ENCODE measurements at places on chromosomes 2 and 18.

- no peak for DNase-seq
Observed at GRCh38 chr2:46042207-46042637, 255.0 kb upstream of the EPAS1 start.

GRCh38 chr2:152278526-152278925, 56.4 kb upstream of the FMNL2 start:
- no peak for DNase-seq

- DNase-seq: no peak
Observed at GRCh38 chr2:108399479-108399878, 21.7 kb downstream of the SULT1C4 start.

- no peak for DNase-seq
Observed at GRCh38 chr2:96247896-96248295, 17.9 kb downstream of the TMEM127 start.

DNA sequence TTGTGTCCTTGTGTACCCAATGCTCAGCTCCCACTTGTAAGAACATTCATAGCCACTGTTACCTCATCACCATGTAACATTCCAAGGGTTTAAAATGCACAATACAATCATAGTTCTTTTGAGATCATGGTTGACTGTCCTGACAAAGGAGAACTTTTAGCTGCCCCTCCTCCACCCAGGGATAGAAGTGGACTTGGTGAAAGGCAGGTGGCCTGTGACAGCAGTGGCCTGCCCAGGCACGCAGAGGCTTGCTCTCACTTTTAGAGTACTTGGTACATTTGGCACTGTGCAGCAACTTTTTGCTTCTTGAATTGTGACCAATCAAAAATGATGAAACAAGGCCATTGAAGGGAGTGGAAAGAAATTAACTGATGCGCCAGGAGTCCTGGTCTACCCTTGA, 108.7 kb downstream of the ANKRD44 start:
- no peak for DNase-seq

DNA sequence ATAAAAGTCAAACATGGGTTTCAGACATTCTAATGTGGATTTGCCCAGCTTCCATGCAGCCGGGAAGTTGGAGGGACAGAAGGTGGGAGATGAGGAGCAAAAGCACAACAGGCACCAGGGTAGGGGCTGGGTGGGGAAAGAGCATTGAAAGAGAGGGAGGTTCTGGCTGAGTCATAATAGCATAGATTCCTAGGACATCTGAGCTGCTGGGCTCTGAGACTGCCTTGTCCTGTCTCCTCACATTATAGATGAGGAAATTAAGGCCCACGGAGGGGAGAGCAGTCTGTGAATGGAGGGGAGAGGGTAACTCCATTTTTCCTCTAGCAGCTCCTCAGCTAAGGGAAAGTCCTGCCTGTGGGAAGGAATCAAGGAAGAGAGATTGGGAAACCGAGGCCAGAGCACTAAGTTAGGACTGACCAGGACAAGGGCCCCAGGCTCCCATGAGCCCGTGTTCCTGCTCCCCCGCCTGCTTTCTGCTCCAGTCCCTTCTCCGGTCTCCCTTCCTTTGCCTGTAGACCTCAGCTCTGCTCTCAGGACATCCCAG, 26.2 kb downstream of the SH2D6 start:
- DNase-seq: no peak

Measured in midbrain (tissue), 1 donor.